Inflammatory macrophage (primary cell): ENCODE measurements at places on chromosomes 2 and 18.

DNA sequence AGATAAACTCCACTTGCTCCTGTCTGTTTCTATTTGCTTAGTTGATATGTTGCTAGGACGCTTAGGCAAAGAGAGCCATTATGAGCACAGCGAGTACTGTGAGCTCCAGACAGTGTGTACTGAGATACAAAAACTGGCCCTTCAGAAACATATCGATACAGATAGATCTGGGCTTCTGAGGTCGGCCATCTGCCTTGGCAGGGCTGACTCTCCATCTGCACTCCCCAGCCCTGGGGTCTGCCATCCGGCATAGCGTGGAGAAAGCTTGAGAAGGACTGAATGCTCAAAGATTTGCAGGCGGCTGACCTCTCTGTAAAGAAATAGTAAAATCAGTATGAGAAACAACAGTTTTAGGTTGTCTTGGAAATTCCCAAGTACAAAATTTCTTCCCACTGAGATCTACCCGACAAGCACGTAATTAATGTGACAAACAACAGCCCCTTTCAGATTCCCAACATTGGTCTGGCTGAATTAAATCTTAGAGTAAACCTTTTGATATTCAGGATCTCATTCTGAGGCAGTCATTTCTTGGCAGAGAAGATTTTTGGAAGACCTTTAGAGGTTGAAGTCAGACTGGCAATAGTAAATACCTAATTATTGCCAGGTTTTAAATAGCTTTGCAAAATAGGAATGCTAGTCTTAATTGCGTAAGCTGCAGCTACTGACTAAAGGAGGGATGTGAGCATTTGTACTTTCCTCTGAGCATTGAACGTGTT, 127.4 kb downstream of the CHST9 start:
- DNase-seq = no peak

GRCh38 chr2:241202681-241203080, 14.2 kb downstream of the ANO7 start:
- DNase-seq = no peak

DNA sequence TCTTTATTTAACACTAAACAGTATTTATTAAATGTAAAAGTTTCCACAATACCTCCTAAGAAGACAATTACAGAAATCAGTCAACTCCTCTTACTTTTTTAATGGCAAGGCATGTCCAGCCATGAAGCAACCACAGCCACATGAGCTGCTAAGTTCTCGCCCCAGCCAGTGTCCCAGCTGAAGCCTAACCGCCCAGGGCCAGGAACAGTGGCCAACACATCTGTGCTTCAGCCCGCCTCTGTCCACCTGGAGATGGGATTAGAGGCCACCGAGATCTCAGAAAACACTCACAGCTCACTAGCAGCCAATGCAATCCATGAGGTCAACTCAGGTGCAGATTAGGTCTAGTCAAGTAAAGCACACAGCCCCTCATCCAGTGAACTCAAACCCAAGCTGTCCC, 40.2 kb downstream of the PID1 start:
- DNase-seq = no peak

- no peak for DNase-seq
Measured at GRCh38 chr2:183243758-183244157, 119.5 kb downstream of the NUP35 start.

DNA sequence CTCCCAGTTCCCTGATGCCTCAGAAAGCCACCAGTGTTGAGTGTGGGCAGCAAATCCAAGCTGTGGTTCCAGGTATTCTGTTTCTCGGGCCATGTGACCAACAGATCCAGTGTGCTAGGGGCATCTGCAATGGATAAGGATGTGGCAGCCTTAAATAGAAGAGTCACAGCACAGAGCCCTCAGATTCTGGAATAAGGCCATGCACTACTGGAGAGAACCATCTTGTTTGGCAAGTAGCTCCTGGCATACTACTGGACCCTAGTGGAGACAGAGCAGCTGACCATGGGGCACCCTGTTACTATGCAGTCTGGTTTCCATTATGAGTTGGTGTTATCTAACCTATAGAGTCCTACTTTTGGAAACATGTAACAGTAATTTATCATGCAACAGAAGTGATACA, 53.3 kb upstream of the ZBTB7C start:
- no peak for DNase-seq

DNA sequence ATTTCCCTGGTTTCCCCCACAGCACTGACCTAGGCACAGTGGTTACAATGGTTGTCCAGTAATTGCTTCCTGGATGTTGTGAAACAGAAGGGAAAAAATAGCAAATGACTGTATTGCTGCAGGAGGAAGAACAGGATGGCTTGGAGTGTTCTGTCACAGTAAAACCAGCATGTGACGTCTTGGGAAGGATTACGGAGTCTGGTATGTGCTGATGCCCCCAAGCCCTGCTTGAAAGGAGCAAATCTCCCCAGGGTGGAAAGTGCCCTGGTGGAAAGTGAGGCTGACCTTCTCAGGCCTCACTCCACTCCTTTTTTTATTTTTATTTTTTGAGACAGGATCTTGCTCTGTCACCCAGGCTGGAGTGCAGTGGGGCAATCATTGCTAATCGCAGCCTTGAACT, 7.8 kb downstream of the RAB11FIP5 start:
- peak; percentile 17 for DNase-seq

GRCh38 chr2:157891643-157892041, 15.5 kb upstream of the ACVR1 start:
- no peak for DNase-seq

DNA sequence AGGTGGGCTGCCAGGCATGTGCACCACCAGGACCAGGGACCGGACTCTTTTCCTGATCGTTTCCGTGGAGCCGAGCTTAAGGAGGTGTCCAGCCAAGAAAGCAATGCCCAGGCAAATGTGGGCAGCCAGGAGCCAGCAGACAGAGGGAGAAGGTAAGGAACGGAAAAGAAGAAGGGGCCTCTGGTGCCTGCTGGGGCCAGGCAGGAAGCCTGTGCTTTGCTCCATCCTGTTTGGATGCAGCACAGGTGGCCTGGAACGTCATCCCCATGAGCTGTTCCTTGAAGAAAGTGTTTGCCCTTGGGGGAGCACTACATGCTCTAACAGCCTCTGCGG, 33.9 kb downstream of the CNGA3 start:
- no peak for DNase-seq

GRCh38 chr2:603869-604268, 73.3 kb downstream of the TMEM18 start:
- DNase-seq = no peak

- DNase-seq = peak; percentile 24
Measured at GRCh38 chr2:216865658-216866057, 5.8 kb upstream of the TNP1 start.

GRCh38 chr18:74994502-74995418, 214.2 kb downstream of the PTGR3 start:
- DNase-seq = peak; percentile 69

DNA sequence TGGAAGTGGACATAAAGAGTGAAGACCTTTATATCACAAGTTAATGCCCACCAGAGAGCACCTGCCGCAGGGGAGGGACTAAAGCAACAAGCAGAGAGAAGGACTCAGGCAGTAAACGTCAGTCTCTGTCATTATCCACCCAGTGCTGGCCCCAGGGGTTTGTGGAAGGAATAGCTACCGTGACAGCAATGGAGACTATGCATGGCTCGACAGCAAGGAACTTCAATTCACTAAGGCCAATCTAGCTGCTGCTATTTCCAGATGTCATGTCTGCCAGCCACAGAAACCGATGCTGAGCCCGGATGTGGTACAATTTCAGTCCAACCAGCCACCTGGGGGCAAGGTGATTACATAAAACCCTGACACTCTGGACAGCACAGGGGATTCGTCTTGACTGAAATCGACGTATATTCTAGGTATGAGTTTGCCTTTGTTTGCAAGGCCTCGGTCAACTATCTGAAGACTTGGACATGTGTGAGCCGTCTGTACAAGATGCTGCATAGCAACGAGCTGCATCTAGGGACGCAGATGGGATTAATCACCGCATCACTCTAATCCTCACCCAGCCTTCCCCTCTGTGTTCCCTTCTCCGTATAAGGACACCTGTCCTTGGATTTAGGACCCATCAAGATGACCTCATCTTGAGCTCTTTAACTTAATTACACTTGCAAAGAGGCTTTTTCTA, 154.1 kb upstream of the SH3BP4 start:
- DNase-seq = no peak

DNA sequence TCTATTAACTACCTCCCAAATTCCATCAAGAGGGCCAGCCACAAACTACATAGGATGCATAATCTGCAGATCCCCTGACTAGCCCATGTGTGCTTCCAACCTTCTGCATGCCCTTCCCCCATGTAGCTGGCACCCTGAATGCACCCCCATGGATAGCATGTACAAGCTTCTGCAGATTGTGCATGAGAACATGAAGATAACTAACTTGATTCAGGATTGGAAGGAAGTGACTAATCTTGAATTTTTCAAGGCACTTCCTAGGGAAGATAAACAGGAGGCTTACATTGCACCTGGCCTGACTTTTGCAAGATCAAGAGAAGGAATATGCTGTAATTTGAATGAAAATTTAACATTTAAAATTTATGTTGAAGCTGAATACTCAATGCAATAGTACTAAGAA, 66.7 kb downstream of the CDC42EP3 start:
- DNase-seq = no peak

DNA sequence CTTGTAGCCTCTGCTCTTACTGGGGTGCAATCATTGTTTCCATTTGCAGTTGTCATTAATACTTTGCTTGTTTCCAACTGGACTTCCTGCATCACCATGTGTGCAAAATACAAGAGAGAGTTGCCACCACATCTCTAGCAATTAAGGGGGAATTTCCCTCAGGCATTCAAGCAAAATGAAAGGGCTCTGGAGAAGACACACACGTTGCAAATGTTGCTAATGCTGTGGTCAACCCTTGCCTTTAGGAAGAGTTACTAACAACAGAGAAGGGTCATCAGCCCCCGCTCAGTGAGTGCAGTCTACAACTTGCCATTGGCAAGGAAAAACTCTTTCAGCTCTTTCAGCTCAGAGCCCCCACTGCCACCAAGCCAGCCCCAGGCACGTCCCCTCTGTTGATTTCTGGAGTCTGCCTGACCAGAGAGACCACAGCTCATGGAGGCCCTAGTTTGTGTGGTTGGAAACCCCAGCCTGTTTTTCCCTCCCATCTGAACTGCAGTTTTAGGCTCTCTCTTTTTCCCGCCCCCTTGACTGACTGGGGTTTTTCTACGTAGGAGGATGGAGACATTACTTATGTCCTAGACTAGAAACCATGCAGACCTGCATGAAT, 25.9 kb upstream of the GPR45 start:
- no peak for DNase-seq

GRCh38 chr2:71505086-71505769, 51.9 kb downstream of the DYSF start:
- no peak for DNase-seq

- no peak for DNase-seq
Measured at GRCh38 chr18:3223356-3223755, 3.6 kb upstream of the MYOM1 start.

- DNase-seq = no peak
Measured at GRCh38 chr2:46847726-46848412, 67.7 kb downstream of the MCFD2 start.

DNA sequence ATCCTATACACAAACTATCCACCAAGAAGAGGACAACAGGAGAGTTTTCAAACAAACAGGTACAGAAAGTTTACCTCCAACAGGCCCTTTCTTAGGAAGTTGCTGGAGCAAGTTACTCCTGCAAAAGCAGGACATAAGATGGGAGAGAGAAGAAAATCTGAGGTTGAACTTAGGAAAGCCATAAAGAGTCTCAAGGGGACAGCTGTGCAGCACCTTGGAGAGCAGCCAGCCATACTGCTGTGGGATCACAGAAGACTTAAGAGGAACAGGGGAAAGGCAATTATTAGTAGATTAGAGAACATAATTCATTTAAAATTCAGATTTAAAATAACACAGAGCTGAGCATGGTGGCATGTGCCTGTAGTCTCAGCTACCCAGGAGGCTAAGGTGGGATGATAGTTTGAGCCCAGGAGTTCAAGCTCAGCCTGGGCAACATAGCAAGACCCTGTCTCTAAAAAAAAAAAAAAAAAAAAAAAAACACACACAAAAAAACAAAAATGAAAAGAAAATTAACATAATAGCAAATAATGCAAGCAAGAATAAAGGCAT, 148.1 kb upstream of the SIX3 start:
- DNase-seq = peak; percentile 24

GRCh38 chr18:24685254-24685959, 225.0 kb downstream of the HRH4 start:
- no peak for DNase-seq

DNA sequence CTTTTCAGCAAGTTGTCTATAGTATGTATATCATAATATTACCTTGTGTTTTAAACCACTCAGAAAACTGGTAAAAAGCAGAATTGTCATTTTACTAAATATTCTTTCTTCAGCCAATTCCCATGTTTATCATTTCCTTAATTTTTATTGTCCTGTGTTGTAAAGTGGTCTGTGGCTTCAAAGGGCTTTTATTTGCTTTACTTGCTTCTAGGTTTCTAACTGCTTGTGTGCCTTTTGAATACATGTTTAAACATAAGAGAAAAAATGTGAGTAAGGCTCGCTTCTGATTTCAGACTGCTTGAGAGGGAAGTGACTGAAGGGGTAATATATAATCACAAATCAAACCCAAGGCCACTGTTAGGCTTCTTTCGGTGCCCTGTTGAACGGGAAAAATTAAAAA, 407.5 kb upstream of the NRP2 start:
- no peak for DNase-seq

DNA sequence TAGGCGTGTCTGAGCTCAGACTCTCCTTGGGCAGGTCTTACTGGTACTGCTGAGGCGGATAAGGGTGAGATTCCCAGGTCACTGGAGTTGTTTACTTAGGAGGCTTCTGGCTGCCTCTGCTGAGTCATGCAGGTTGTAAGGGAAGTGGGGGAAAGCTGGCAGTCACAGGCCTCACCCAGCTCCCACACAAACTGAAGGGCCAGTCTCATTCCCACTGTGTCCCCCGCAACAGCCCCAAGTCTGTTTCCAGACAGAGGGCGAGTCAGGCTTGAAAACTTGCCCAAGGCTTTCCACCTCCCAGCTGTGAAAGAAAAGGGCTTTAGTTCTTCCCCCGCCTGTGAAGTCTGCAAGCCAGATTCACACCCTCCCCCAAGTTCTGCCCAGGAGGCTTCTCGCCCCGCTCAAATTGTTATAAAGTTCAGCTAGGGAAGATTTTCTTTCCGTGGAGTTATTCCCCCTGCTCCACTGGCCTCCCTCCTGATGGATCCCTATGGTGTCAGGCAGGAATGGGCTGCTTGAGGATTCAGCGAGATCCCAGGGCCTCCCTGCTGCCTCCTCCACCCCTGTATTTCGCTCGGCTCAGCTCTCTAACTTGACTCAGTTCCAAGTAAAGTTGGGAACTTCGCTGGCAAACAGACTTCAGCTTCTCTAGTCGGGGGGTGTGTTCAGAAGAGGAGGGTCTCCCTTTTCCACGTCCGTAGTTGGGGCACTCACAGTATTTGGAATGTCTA, 248.6 kb downstream of the NR4A2 start:
- DNase-seq = no peak
